Stimulated activated CD8-positive, alpha-beta memory T cell treated with anti-CD3 and anti-CD28 coated beads, Interleukin-2, amount 100 ng/mL, for 1 hour (primary cell): ENCODE measurements at places on chromosomes 2 and 18.

GRCh38 chr2:203327582-203327900 lies 653 bp upstream of the ABI2 start:
- DNase-seq, result no peak

- DNase-seq, result no peak
These were observed 42.3 kb upstream of the LPIN2 start for GRCh38 chr18:3055186-3055728.

DNA sequence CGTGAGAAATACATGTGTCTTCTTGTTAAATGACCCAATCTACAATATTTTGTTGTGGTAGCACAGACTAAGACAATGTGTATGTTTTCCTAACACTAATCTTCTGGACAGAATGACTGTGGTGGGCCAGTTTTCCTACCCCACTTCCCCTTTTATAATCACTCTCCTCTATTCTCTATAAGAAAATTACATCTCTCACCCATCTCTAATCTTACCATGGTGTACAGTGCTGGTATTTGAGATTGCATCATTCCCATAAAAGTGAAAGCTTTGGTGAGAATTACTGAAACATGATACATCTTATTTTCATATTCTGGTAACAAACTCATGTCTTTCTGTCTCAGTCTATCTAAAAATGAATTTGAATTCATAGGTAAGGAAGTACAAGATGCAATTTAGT lies 40.5 kb downstream of the CAVIN2 start:
- DNase-seq, result no peak

DNA sequence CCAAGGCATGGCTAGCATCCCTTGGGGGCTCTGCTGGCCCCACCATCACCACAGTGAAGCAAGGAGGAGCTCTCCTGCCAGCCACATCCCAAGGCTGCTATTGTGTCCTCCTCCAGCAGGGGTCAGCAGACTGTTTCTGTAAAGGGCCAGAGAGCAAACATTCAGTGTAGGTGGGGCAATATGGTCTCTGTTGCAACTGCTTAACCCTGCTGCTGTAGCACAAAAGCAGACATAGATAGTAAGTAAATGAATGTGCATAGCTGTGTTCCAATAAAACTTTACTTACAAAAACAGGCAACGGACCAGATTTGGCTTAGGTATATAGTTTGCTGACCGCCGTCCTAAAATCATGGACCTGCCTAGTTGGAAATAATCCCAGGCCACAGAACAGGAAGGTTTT lies 36.4 kb upstream of the ZBTB7C start:
- DNase-seq, result peak; percentile 19

- no peak for DNase-seq
These were observed 19.4 kb downstream of the MMADHC start for GRCh38 chr2:149568138-149568537.

- no peak for DNase-seq
These were observed 45.9 kb upstream of the AFF3 start for GRCh38 chr2:100188326-100188725.

- no peak for DNase-seq
These were observed 95.8 kb upstream of the SETBP1 start for GRCh38 chr18:44584900-44585299.

- no peak for DNase-seq
These were observed 40.3 kb downstream of the PLA2R1 start for GRCh38 chr2:160022162-160022561.

GRCh38 chr2:101983928-101984327 lies 7.8 kb upstream of the IL1R2 start:
- no peak for DNase-seq

GRCh38 chr2:1546901-1547300 lies 133.6 kb downstream of the TPO start:
- DNase-seq, result no peak

DNA sequence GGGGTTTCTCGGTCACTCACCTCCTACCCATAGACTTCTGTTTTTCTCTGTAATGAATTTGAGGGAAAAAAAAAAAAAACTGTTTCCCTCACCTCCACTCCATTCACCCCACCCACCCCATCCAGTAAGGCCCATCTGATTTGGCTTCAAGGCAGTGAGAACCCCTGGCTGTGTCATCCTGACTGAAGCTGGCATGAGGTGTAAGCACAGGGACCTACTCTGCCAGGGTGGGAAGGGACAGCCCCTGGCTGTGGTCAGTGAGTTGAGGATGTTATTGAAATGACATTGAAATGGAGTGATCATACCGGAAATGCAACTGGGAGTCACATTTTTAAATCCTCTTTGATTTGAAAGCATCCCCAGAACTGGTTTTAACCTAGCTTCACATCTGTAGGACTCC lies 19.1 kb upstream of the BCL2L11 start:
- no peak for DNase-seq
